ENCODE measurements at places on chromosomes 1 and 21.

DNA sequence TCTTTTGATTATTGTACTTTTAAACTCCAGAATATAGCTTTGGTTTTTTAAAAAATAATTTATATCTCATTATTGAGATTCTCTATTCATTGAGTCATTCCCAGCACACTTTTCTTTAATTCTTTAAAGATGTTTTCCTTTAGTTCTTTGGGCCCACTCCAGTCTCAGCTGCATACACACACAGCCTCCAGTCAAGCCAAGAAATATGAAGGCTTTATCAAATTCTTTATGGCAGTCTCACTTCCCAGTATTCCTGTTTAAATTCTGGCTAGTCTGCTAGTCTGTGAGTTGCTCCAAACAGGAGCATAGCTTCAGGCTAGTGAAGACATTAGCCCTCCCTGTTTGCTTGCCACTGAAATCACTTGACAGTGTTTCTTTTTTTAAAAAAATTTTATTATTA, 61.2 kb downstream of the CRP start:
- no peak for DNase-seq

GRCh38 chr1:2788506-2789163, 12.9 kb downstream of the TTC34 start:
- DNase-seq: no peak

- no peak for DNase-seq
Measured at GRCh38 chr1:107225706-107226105, 84.9 kb downstream of the NTNG1 start.

- no peak for DNase-seq
Measured at GRCh38 chr1:22836850-22837249, 126.2 kb downstream of the EPHB2 start.

DNA sequence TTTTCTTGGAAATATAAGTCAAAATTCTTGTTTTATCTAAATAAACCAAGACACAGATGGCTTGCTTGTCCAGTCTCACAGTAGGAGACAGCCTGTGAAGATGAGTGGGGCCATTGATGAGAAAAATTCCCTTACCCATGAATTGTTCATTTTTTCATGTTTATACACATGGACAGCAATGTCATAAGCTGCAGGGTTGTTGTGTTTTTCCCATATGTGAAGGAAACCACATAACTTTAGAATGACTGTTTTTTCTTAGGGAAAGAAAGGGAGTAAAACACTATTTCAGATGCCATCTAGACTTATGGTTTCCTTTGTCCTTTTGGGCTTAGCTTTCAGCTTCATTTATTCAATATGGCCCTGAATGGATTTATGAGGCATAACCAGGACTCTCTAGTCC, 622.5 kb upstream of the NR5A2 start:
- DNase-seq: no peak

- no peak for DNase-seq
Measured at GRCh38 chr1:200448034-200448762, 38.4 kb upstream of the ZNF281 start.

DNA sequence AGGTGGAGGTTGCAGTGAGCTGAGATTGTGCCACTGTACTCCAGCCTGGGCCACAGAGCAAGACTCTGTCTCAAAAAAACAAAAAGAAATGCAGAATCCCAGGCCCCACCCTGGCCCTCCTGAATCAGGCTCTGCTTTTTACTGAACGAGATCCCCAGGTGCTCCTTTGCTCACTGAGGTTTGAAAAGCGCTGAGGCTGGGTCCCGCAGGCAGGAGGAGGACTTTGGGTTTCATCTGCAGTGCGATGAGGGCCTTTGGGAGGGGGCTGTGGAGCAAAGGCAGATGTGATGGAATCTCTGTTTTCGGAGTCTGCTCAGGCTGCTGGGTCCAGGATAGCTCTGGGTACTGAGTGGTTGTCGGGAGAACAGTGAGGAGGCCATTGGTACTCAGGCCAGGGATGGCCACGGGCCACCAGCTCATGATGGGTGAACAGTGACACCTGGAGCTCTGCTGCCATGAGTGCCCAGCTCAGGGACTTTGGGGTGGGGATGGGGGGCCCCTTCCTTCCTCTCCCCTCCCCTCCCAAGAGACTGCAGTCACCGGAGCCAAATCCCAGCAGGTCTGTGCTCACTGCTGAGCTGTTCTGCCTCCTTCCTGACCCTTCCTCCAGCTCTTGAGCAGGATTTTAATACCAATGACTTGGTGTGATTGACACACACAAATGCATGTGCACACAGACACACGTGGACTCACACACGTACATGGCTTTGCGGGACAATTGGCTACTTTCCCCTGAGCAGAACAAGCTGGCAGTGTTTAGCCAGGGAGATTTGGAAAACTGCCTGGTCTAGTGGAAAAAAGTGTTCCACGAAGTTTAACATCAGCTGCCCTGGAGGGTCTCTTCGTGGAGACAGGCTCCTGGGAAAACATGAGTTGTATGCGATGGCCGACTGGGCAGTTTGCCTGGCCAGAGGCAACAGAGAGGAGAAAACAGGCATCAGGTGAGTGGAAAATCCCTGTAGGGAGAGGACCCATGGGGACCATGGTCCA, 3.6 kb upstream of the DHRS3 start:
- DNase-seq: no peak

DNA sequence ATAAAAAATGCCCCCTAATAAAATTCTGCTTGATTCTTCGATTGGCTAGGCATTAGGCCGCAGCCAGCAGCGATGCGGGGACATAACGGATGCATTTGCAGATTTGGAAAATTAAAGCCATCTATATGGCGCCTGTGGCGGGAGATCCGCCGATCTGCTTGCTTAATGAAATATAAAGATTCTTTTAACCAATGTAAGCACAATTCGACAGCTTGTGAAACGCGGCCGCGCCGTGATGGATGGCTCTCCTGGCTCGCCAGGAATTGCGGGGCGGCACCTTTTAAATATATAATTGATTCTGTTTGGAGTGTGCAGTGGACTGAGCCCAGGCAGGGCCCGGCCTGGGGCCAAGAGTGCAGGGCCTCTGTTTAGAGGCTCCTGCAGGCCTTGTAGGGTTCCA, 8.0 kb downstream of the DMBX1 start:
- DNase-seq: no peak

GRCh38 chr1:31668303-31668883, 23.7 kb upstream of the PEF1 start:
- no peak for DNase-seq
